ENCODE measurements at places on chromosomes 2 and 18. TPM values are rescaled to one million over a fixed set of nuclear protein-coding genes. Genes with fewer than 3 reads are reported as not detected.

The SFT2D3 gene
- 7.5 TPM for total RNA-seq

The STARD6 gene
- not detected for total RNA-seq

The ATP5F1A gene
- 799 TPM for total RNA-seq

The KANSL1L gene
- 5.9 TPM for total RNA-seq

The PIEZO2 gene
- 0.79 TPM for total RNA-seq

The PFN4 gene
- total RNA-seq = not detected

The C2orf80 gene
- total RNA-seq = not detected

The SRD5A2 gene
- not detected for total RNA-seq

The TMEM178A gene
- 1.0 TPM for total RNA-seq

The CRYGC gene
- total RNA-seq = not detected

The MYO3B gene
- 0.32 TPM for total RNA-seq

GRCh38 chr2:62785216-62785615 lies 79.7 kb downstream of the EHBP1 start:
- no peak for DNase-seq
- no peak overlapping the region for H3K27ac ChIP-seq
- H3K4me3 ChIP-seq = no peak overlapping the region
- H3K36me3 ChIP-seq = no peaks in the 10 kb centered on the region

DNA sequence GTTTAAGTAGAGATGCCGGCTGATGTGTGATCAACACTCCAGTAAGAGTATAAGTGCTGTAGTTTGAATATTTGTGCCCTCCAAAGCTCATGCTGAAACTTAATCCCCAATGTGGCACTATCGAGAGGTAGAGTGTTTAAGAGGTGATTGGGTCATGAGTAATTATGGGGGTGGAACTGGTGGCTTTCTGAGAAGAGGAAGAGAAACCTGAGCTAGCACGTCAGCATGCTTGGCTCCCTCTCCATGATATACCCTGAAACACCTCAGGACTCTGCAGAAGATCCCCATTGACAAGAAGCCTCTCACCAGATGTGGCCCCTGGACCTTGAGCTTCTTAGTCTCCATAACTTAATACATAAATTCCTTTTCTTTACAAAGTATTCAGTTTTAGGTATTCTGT lies 584.8 kb downstream of the TSN start:
- no peaks in the 10 kb centered on the region for H3K4me1 ChIP-seq
- no peaks in the 10 kb centered on the region for H3K36me3 ChIP-seq
- no peak overlapping the region for H3K27ac ChIP-seq
- H3K27me3 ChIP-seq = no peaks in the 10 kb centered on the region
- no peak overlapping the region for H3K4me3 ChIP-seq

DNA sequence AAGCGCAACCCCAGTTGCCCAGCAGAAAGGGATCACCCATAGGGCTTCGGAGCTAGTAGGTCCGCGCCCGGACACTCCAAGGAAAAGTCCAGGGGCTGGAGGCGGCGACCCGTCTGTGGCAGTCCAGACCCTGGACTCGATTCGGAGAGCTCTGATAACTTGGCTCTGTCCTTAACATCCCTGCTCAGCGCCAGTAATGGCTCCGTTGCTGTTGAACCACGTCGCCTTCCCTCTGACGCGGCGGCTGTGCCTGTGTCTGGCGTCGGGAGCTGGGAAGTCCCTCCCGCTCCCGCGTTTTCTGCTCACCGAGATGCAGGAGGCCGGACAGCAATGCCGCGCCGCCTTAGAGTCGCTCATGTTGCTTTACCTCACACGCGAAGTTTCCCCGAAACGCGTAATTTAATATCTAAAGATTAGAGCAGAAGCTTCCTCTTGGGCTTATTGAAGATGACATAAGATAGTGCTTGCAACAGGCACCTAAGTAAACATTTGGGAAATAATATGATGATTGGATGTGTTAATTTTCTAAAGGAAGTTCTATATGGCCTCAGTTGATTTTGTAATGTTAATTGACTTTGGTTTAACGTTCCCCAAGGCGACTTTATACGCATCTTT lies 1.3 kb upstream of the ZBTB14 start:
- peak overlapping the region; percentile 55 for H3K4me3 ChIP-seq
- H3K4me1 ChIP-seq = peaks cover 8% of the 10 kb centered on the region
- DNase-seq = peak; percentile 71
- H3K36me3 ChIP-seq = no peaks in the 10 kb centered on the region
- H3K27ac ChIP-seq = peak overlapping the region; percentile 92

- no peaks in the 10 kb centered on the region for H3K36me3 ChIP-seq
- DNase-seq = no peak
- H3K27me3 ChIP-seq = no peaks in the 10 kb centered on the region
- no peak overlapping the region for H3K4me3 ChIP-seq
- no peaks in the 10 kb centered on the region for H3K4me1 ChIP-seq
These were observed 38.0 kb downstream of the SLC9A4 start for GRCh38 chr2:102510791-102511575.

DNA sequence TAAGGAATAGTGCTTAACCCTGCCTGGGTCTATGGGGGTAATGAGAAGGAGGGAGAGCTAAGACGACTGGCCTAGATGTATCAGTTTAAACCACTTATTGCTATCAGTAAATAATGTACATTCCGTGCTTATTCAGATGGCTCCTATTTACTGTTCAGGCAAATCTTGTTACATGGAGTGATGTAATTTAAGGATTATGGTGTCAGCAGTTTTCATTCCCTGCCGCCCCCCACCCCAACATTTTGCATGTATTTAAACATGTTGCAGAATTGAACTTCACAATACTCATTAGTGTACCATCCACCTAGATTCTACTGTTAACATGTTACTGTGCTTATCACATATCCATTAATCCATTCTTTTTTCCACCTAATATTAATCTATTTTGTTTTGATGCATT lies 11.7 kb downstream of the AGPS start:
- no peaks in the 10 kb centered on the region for H3K27me3 ChIP-seq
- H3K27ac ChIP-seq = no peak overlapping the region
- no peaks in the 10 kb centered on the region for H3K4me1 ChIP-seq
- no peaks in the 10 kb centered on the region for H3K36me3 ChIP-seq
- DNase-seq = no peak

GRCh38 chr2:148218326-148219075 lies 197.6 kb downstream of the MBD5 start:
- H3K4me3 ChIP-seq = no peak overlapping the region
- DNase-seq = no peak
- no peaks in the 10 kb centered on the region for H3K4me1 ChIP-seq
- H3K27ac ChIP-seq = no peak overlapping the region
- H3K36me3 ChIP-seq = no peaks in the 10 kb centered on the region

GRCh38 chr18:10240973-10241372 lies 213.5 kb upstream of the APCDD1 start:
- H3K36me3 ChIP-seq = no peaks in the 10 kb centered on the region
- no peak overlapping the region for H3K4me3 ChIP-seq
- H3K4me1 ChIP-seq = no peaks in the 10 kb centered on the region
- H3K27ac ChIP-seq = no peak overlapping the region

- no peaks in the 10 kb centered on the region for H3K27me3 ChIP-seq
- no peak for DNase-seq
- no peaks in the 10 kb centered on the region for H3K36me3 ChIP-seq
- H3K4me1 ChIP-seq = no peaks in the 10 kb centered on the region
- H3K4me3 ChIP-seq = no peak overlapping the region
These were observed 57.0 kb upstream of the SCN1A start for GRCh38 chr2:166184789-166185188.

- H3K4me1 ChIP-seq = no peaks in the 10 kb centered on the region
- H3K27me3 ChIP-seq = no peaks in the 10 kb centered on the region
- DNase-seq = no peak
- no peak overlapping the region for H3K4me3 ChIP-seq
These were observed 431.2 kb downstream of the LPIN1 start for GRCh38 chr2:12177455-12178288.

DNA sequence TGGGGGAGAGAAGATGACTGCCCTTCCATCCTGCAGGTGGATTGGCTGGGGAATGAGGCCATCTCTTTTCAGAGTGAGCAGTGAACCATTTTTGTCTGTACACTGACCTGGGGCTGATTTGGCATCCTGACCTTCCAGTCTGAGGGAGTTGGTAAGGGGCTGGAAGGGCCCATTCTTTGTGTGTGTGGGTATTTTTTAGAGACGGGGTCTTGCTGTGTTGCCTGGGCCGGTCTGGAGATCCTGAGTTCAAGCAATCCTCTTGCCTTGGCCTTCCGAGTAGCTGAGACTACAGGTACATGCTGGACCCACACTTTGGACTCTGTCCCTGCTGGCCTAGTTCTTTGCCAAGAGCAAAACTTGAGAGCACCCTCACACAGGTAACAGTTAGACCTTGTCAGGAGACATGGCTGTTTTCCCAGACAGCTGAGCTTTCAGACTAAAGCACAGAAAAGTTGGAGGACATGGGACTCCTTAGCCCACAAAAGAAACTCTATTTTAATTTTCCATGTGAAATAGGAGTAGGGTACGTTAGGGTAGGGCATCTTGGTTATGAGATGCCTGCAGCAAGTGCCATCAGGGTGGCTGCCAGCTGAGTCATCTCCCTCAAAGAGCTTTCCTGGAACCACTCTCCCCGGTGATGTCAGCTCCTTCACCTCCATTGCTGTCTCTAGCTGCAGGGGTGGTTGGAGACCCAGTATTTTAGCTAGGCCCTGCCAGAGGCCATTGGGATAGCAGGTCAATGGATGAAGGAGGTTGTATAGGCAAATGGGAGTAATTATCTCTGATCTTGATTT lies 60.7 kb downstream of the DGKD start:
- H3K27me3 ChIP-seq = no peaks in the 10 kb centered on the region
- no peaks in the 10 kb centered on the region for H3K36me3 ChIP-seq
- no peak overlapping the region for H3K4me3 ChIP-seq
- peak; percentile 48 for DNase-seq
- peaks cover 22% of the 10 kb centered on the region for H3K4me1 ChIP-seq

- no peak overlapping the region for H3K27ac ChIP-seq
- DNase-seq = peak; percentile 59
- H3K4me3 ChIP-seq = no peak overlapping the region
These were observed 3.4 kb downstream of the SLC66A2 start for GRCh38 chr18:79947881-79948610.

DNA sequence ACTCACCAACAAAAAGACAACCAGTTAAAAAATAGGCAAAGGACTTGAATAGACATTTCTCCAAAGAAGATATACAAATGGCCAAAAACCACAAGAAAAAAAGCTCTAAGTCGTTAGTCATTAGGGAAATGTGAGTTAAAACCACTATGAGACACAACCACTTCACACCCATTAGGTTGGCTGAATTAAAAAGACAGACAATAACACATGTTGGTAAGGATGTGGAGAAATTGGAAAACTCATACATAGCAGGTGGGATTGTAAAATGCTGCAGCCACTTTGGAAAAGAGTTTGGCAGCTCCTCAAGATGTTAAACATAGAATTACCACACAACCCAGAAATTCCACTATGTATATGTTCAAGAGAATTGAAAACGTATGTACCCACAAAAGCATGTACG lies 117.6 kb upstream of the SPATS2L start:
- H3K36me3 ChIP-seq = no peaks in the 10 kb centered on the region
- no peaks in the 10 kb centered on the region for H3K27me3 ChIP-seq
- no peak overlapping the region for H3K4me3 ChIP-seq
- H3K4me1 ChIP-seq = no peaks in the 10 kb centered on the region

- H3K27me3 ChIP-seq = no peaks in the 10 kb centered on the region
- H3K4me3 ChIP-seq = no peak overlapping the region
- no peak for DNase-seq
- no peak overlapping the region for H3K27ac ChIP-seq
- H3K36me3 ChIP-seq = no peaks in the 10 kb centered on the region
- H3K4me1 ChIP-seq = no peaks in the 10 kb centered on the region
These were observed 371.4 kb downstream of the OSR1 start for GRCh38 chr2:18987016-18987415.

DNA sequence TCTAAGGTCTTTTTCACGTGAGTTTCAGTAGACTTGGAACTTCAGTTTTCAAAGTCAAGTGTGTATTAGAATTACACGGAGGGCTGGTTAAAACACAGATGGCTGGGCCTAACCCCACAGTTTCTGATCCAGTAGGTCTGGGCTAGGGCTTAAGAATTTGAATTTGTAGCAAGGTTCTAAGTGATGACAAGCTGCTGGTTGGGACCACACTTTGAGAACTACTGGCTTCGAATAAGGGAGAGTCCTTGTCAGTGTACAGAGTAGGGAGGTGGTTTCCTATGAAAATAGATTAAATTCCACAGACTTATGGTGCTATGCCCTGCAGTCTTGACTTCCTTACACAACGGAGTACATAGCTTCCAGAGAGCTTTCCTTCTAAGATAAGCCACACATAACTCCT lies 4.5 kb downstream of the RHOB start:
- H3K27ac ChIP-seq = peak overlapping the region; percentile 26
- H3K4me1 ChIP-seq = no peaks in the 10 kb centered on the region
- H3K27me3 ChIP-seq = no peaks in the 10 kb centered on the region
- no peaks in the 10 kb centered on the region for H3K36me3 ChIP-seq

DNA sequence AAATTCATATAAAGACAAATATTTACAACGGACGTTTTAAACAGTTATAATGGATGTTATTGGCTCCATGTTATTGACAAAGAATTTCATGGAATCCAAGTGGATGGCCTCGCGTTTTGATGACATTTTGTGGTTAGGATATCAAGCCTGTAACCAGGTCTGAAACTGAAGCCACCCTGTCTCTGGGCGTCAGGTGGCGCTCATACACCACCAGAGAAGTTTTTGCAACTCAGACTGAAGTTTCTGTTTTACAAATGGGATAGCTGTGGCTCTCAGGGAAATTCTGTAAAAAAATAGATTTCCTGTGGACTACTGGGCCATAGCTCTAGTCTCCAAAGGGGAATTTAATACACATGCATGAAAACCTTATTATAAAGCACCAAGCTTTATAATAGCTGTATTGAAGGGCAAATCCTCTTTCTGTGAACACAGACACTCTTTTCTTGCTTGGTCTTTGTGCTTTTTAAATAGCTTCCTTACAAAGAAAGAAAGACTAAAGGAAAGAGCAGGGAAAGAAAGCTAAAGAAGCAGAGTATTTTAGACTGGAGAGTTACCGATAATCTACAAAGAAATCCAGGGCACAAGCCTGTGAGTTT lies 86.7 kb downstream of the C18orf54 start:
- peak; percentile 69 for DNase-seq
- H3K36me3 ChIP-seq = no peaks in the 10 kb centered on the region
- no peak overlapping the region for H3K27ac ChIP-seq
- H3K27me3 ChIP-seq = no peaks in the 10 kb centered on the region

DNA sequence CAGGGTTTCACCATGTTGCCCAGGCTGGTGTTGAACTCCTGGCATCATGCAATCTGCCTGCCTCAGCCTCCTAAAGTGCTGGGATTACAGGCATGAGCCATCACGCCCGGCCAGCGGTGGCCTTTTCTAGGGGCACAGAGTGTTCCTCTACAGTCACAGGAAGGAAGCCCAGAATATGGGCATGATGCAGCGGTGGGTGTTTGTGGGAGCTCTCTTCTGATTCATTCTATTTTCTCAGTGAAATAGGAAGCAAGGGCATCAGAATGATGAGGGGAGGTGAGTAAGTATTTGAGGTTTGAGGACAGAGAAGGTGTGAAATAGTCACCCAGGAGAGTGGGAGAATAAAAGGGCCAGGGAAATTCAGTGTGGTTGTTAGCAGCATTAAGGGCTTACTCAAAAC lies 70.3 kb upstream of the PSME4 start:
- no peaks in the 10 kb centered on the region for H3K27me3 ChIP-seq
- H3K36me3 ChIP-seq = no peaks in the 10 kb centered on the region
- H3K27ac ChIP-seq = no peak overlapping the region
- no peak for DNase-seq
- H3K4me1 ChIP-seq = no peaks in the 10 kb centered on the region
- no peak overlapping the region for H3K4me3 ChIP-seq

Measured in colonic mucosa (tissue), 4 donors.